Stimulated activated CD4-positive, alpha-beta T cell treated with anti-CD3 and anti-CD28 coated beads, Interleukin-4, amount 100 ng/mL, for 1 hour (primary cell): ENCODE measurements at places on chromosomes 7 and 10.

GRCh38 chr7:44463169-44463808 lies 27.2 kb downstream of the NUDCD3 start:
- DNase-seq: no peak

DNA sequence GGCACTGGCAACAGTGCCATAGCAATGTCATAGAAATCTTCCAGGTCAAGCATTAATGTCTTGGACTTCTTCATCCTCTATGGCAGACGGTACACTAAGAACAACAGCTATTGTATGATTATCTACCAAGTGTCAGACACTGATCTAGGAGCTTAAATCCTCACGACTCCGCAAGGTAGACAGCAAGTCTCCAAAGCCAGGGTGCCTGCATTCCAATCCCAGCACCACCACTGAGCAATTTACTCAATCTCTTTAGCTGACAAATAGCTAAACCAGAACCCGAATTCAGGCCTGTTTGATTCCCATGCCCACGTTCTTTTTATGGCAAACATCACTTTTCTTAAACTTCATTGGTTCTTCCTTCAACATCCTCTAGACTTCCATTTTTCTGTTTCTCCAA lies 31.8 kb downstream of the DNMBP start:
- no peak for DNase-seq

- no peak for DNase-seq
Observed at GRCh38 chr7:26187380-26188205, 13.0 kb downstream of the HNRNPA2B1 start.

DNA sequence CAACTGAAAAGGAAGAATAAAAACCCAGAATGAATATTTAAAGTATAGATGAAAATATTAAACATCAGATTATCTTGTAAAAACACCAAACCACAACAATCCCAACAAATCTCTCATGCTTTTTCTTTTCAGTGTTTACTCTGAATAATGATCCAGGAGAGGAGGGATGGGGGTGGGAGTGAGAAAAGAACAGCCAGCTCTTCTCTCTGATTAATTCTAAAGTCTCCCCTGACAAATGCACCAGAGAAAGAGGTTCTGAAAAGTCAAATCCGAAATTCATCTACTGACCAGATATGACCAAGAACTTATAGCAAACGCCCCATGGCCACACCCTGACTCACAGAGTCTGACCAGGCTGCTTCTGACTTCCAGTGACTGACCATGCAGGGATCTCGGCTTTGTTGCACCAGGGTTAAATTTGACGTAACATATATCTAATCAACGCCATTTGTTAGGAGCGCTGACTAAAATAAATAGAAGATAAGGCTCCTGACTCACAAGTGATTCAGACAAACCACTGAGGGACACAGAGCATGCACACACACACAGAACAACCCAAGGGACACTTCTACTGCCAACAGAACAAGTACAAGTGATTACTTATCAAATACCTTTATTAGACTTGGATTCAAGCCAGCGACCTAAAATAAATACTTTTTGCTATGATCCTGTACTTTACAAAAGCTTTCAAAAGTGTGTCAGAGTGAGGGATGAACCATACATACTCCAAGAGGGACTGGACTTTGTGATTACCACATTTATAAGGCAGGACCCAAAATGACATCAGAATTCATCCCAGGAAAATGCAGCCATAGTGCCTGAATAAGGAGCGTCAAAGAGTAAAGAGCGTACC lies 9.3 kb upstream of the SPOCK2 start:
- DNase-seq: no peak

DNA sequence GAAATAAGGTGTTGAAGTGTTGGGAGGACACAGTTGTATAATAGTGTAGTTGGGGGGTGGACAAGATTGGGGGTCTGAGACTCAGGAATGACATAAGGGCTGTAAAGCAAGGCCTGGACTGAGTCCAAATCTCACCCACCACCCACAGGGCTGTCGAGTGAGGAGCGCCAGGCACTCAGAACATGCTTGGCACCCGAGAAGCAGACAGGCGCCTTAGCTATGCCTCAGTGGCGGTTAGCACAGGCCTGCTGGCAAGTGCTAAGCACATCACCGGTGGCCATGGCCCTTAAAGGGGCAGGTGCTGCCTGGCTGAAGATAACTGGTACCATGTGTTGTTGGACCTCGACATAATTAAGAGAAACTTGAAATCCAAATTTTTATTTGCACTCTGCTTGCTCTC lies 90.7 kb downstream of the COL13A1 start:
- no peak for DNase-seq

GRCh38 chr10:68502846-68503245 lies 24.5 kb downstream of the SLC25A16 start:
- DNase-seq: no peak

DNA sequence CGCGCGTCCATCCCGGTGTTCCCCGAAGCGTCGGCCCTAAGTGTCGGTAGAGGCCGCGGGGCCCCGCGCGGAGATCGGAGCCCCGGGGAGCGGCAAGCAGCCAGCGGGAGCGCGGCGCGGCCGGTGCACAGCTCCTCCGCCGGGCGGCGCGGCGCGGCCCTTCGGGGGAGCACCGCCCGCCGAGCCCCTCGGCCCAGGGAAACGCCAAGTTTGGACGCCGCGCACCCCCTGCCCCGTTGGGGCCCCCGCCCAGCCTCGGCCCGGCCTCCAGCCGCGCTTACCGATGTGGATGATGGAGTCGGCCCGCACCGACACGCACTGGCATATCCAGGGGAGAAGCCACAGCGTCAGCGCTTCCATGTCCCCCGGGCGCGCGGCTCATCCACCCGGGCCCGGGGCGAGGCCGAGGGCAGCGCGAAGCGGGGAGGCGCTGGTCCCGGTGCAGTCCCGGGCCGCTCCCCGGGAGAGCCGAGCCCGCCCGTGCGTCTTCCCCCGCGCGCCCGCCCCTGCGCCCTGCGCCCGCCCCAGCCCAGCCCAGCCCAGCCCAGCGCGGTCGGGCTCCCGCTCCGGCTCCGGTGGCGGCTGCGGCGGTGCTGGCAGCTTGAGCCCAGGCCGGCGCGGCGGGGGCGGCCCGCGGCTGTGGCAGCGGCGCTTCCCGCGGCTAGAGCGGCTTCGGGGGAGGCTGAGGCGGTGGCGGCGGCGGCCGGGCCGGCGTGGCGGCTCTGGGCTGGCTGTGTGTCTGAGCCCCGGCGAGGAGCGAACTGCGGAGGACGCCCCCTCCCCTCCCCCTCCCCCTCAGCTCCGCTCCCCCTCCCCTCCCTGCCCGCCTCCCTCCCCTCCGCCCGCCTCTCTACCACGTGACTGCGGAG lies at the start of gene GRID1:
Gene GRID1 (minus strand): TSS at position 763 of the 869 bp plus-strand sequence.
- peak; percentile 36 for DNase-seq

- DNase-seq: no peak
Observed at GRCh38 chr7:124791426-124791825, 25.8 kb upstream of the GPR37 start.

- no peak for DNase-seq
Observed at GRCh38 chr10:3702056-3702546, 82.9 kb downstream of the KLF6 start.

GRCh38 chr7:117383046-117383445 lies 44.2 kb downstream of the ASZ1 start:
- no peak for DNase-seq

- DNase-seq: no peak
Observed at GRCh38 chr10:80064120-80064886, 14.2 kb upstream of the TMEM254 start.

- DNase-seq: no peak
Observed at GRCh38 chr10:118689070-118689858, 65.5 kb downstream of the CACUL1 start.

DNA sequence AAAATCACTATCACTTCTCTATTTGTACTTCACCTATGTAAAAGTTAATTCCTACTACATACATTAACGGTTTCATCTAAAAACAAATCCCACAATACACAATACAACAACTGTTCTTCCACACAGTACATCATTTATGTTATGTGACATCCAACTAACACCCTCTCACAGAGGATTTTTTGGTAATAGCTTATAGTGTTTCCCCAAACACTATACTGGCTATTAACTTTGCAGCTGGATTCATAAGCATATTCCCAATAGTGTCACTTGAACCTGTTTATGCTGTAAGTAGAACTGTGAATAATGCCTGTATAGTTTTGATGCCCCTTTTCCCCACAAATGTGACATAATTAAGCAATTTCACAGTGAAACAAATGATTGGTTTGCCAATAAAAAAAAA lies 49.9 kb downstream of the POT1 start:
- DNase-seq: no peak

GRCh38 chr7:38160003-38160571 lies 18.0 kb upstream of the STARD3NL start:
- DNase-seq: no peak

GRCh38 chr10:75229971-75230370 lies 5.8 kb downstream of the COMTD1 start:
- DNase-seq: no peak

DNA sequence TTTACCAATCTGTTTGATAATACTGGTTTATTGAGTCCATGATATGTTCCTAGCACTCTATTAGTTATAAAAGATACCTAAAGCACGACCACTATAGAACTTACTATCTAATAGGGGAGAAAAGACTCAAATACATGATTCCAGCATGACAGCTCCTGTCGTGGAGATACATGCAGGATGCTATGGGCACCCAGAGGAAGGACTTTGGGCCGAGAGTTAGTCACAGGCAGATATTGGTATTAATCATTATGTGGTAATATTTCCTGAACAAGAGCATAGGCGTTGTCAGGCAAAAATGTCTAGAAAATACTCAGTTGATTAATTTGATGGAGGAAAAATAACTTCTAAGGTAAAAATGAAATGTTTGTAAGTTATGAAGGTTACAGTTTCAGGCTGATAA lies 31.8 kb downstream of the CNNM2 start:
- no peak for DNase-seq

- no peak for DNase-seq
Observed at GRCh38 chr10:100888957-100889356, 23.8 kb upstream of the SLF2 start.

DNA sequence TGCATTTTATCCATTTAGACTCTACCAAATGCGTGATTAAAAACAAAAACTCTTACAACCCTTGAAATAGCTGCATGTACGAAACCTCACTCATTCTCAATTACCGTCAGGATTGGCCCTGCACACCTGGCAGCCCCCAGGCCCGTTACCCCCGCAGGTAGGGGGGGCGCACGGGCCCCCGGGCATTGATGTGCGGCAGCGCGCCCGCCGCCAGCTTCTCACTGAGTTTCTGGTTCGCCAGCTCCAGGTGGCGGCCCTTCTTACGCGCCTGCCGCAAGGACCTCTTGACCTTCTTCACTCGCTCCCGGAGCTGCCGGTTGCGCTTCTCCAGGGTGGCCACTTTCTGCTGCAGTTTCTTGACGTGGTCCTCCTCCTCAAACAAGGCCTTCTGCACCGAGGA lies 103.2 kb downstream of the CCDC3 start:
- no peak for DNase-seq
